ENCODE measurements at places on chromosomes 3 and 15.

DNA sequence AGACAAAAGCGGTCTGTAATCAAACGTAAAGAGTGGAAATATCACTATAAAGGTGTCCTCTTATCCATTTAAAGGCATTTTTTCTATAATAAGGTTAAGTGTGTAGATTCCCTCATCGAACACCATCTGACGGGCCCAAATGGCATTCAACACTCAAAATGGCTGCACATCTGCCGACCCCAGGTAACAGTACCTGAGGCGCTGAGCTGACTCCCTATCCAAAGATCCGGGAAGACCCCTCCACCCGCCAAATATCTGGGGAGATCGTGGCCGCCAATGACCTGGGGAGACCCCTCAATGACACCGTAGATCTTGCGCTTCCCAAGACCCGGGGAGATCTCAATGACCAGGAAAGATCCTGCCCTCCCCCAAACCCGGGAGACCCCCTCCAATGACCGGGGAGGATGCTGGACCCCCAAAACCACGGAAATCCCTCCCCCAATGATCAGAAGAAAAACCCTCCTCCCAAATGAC lies 476 bp downstream of the IP6K2 start:
- no peak for DNase-seq

- no peak for DNase-seq
Measured at GRCh38 chr15:67841513-67841762, 1.6 kb upstream of the RNU6-1 start.

GRCh38 chr15:54779271-54779670 lies 417.5 kb downstream of the RSL24D1 start:
- no peak for DNase-seq

GRCh38 chr3:154496978-154497377 lies 67.0 kb upstream of the GPR149 start:
- no peak for DNase-seq

DNA sequence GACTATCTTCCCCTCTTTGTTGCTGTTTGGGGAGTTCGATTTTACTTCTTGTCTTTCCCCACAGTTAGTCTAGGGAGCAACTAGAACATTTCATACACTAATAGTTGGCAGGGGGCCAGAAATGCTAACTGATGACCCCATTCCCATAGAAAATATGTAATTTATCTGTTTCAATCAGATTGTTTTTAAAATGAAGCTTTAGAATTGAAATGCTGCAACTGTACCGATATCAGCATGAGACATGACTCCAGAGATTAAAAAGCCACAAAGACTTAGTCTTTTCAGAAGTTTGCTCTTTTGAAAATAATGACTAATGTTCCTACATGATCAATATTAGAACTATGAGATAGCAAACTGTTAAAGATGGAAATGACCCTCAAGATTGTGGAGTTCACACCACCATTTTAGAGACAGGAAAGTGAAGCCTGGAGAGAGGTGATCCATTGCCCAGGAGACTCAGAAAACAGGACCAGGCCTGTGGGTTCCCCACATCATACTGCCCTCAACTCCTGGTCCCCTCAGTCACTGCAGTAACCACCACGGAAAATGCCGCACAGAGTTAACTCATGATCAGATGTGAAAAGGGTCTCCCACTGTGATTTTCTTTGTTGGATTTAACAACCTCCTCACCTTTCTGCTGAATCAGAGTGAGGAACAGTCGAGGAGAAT lies 130.3 kb downstream of the CHDH start:
- DNase-seq, result no peak

DNA sequence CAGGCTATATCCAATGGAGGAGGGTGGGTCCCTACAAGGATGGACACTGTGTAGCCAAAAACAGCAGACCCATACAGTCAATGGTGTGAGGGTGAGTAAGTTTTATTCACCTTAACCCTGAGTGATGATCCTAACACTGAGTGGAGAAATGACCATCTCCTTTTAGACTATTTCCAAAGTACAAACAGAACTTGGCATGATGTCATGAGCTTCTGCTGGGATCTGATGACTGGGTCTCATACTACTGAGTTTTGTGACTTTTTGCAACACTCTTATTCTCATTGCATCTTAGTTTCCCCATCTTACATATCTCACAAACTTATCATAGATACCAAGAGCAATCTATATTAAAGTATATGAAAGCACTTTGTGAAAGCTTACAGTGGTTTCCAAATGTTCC lies 330.3 kb upstream of the CFAP20DC start:
- no peak for DNase-seq

- DNase-seq, result no peak
Measured at GRCh38 chr3:143427631-143428030, 308.1 kb downstream of the CHST2 start.

DNA sequence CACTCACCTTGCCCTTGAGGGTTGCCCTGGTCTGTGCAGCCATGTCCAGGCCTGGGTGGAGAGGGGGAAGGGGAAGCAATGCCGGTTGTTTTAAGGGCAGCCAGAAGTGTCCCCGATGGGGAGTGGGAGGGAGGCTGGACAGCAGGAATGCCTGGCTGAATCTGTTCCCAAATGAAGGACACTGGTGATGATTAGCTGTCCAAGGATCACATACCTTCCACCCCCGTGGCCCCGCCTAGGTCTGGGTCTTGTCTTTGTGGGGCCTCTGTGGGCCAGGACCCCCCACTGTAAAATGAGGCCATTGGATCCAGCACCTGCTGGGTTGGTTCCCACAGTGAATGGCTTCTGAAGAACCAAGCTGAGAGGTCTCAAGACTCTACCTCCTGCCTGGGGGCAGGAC lies 71.4 kb downstream of the FBLN2 start:
- no peak for DNase-seq

GRCh38 chr3:49265661-49266386 lies 11.2 kb downstream of the C3orf62 start:
- no peak for DNase-seq

- no peak for DNase-seq
Measured at GRCh38 chr15:57668016-57668415, 38.5 kb upstream of the POLR2M start.

DNA sequence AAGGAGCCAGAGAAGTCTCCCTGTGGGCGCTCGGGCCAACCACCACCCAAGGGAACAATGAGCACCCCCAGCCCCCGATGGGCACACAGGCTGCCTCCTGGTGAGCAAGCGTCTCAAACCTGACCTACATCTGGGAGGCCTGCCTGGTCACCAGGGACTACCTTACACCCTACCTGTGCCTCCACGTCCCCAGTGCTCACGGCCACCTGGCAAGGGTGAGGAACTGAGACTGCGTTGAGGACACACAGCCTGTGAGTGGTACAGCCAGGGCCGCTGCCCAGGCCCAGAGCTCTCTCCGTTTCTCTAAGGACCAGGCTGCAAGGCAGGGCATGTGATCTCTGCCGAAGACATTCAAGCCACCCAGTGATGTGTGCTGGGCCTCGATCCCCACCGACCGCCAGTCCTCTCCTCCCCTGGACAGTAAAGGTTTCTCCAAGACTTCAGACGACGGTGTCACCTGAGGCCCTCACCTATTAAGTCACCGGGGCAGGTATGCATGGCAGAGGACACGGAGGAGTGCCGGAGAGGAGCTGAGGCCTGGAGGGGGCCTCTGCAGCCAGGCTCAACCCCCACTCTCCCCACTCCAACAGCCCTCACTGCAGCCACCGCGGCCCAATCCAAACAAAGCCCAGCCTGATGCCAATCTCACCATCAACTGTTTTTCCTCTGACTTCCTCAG lies 2.8 kb downstream of the GOLGA8A start:
- DNase-seq, result no peak

All from PC-9 (cell line).